ENCODE measurements at places on chromosomes 5 and 9. TPM values are rescaled to one million over a fixed set of nuclear protein-coding genes. Genes with fewer than 3 reads are reported as not detected.

TAS2R1 gene
- not detected for total RNA-seq

IFNA2 gene
- total RNA-seq = not detected

JAKMIP2 gene
- total RNA-seq = 14.1 TPM

MORN5 gene
- not detected for total RNA-seq

RANBP3L gene
- not detected for total RNA-seq

PCDHB15 gene
- total RNA-seq = 0.17 TPM

Data from bronchus fibroblast of lung (primary cell).